ENCODE measurements at places on chromosomes 7 and 10.
A peak's percentile ranks its signal among the peaks of the same experiment; 100 is the strongest.

GRCh38 chr7:105910172-105910571, 33.8 kb upstream of the ATXN7L1 start:
- no peak for DNase-seq

GRCh38 chr7:95662987-95663386, 66.7 kb upstream of the PDK4 start:
- no peak for DNase-seq

GRCh38 chr10:3122034-3122433, 50.5 kb downstream of the PITRM1 start:
- no peak for DNase-seq

GRCh38 chr7:91251877-91252276, 12.4 kb upstream of the FZD1 start:
- no peak for DNase-seq

- no peak for DNase-seq
These were observed 267.3 kb upstream of the NPVF start for GRCh38 chr7:25495342-25496250.

DNA sequence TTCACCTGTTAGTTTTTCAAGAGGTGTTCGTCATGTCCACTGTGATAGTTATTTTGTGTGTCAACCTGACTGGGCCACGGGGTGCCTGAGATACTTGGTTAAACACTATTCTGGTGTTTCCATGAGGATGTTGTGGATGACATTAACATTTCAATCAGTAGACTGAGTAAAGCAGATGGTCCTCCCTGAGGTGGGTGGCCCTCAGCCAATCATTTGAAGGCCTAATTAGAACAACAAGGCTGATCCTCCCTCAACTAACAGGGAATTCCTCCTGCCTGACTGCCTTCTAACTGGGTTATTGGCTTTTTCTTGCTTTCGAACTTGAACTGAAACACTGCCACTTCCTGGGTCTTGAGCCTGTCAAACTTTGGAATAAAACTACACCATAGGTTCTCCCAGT, 75.8 kb downstream of the ENO4 start:
- DNase-seq = no peak

GRCh38 chr10:7491949-7492659, 81.3 kb upstream of the SFMBT2 start:
- no peak for DNase-seq

DNA sequence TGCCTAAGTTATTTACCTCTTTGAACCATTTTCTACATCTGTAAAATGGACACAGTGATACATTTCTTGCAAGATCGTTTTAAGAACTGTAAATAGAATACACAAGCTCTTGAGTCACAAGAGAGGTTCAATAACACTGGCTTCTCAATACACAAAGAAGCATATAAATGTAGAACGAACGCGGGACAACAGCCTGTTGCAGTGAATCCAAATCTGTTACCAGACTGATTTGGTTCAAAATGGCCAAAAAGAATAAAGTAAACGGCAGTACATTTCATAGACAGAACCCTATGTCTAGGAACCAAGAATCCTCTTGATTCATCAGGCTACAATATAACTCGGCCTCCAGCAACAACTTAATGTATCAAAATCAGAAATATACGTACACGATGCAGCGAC, 701 bp downstream of the MTPAP start:
- DNase-seq = no peak

GRCh38 chr7:36303202-36304098, 86.2 kb upstream of the ANLN start:
- DNase-seq = peak; percentile 93

Measured in right atrium auricular region (tissue), 2 donors.